Activated effector memory CD4-positive, alpha-beta T cell treated with anti-CD3 and anti-CD28 coated beads, Interleukin-2, amount 50 U/mL, for 16 hours (primary cell): ENCODE measurements at places on chromosomes 11 and 22.

DNA sequence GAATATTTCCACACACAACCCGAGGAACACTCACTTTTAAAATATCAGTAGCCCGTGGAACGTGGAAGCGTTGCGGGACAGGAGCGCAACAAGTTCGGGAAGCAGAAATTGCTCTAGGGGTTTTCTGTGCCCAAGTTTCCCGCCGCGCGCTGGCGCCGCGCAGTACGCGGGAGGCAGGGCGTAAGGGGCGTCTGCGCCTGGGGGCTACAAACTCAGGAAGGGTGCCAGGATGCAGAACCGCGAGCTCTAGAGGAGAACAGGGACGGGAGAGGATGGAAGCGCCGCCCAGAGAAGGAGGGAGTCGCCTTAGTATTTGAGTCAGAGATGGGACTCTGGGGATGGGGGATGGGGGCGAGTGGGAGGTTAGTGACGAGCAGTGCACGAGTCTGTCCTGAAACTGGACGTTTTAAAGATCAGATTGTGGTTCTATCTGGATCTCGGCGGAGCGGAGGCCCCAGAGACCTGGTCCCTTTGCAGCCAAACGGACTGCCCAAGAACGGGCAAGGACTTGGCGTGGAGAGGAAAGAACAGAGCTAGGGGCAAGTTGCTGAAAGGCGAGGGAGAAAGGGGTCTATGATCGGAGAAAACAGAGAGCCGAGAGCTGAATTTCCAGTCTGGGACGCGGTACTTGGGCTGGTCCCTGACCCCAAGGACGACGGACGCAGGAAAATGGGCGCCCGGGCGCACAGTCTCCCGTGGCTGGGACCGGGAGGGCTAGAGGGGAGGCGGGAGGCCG is 4.7 kb downstream of the BSX start:
- no peak for DNase-seq

GRCh38 chr11:22879630-22880029 is 19.4 kb upstream of the CCDC179 start:
- no peak for DNase-seq

DNA sequence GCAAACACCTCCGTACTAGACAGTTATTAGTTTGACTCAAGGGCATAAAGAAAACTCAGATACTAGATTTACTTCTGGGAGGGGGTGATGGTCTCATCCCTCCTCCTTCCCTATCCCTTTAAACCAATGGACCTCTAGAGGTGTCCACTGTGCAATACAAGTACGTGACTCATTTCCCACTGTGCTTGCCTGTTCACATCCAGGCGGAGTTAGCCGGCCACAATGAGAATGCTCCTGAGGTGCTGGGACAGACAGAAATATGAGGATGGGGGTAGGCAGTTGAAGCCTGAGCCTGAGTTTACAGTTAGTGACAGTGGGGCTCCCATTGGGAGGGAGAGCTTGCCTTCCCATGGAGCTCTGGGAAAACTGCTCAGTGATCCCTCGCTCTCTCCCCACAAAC is 8.4 kb upstream of the PMM1 start:
- DNase-seq = no peak

- DNase-seq = no peak
These were observed 60.1 kb downstream of the RAB30 start for GRCh38 chr11:83011333-83012167.

DNA sequence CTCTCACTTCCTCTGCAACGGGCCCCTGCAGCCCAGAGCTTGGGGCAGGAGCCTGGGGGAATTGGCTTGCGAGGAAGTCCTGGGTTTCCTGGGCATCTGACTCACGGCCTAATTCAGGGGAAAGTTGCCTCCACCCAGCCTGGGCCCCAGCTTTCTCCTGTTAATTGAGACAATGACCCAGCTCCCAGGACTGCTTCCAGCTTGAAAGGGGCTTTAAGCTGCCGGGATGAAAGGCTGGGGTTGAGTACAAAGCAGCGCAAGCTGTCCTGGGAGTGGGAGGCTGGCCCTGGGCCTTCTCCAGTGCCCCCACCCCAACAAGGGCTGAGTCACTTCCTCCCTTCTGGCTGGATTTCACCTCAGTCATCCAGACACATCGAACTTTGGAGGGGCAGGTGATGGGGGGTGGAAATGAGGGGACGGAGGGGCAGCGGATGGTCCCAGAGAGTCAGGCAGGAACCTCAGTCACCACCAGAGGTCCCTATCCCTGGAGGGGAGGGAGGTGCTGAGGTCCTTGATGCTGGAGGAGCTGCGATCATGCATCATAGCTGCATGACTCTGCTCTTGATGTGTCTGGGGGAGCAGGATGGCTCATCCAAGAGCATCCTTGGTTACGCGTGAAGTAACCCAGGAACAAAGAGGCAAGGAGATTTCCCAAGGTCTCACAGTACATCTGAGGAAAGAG is 30.1 kb upstream of the OAF start:
- DNase-seq = no peak

DNA sequence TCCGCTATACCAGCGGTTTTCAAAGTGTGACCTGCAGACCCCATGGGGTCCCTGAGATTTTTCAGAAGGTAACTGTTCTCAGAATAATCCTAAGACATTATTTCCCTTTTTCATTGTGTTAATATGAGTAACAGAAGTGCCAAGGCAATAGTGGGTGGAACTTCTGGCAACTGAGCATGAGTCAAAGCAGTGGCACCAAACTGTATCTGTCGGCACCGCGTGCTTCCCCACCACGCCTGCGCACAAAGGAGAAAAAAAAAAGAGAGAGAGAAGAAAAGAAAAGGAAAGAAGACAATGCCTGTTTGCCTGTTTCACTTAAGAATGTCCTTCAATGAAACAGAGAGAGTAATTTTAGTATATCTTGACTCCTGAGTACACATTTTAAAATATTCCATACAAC is 679.9 kb downstream of the OPCML start:
- no peak for DNase-seq

GRCh38 chr11:129279326-129280026 is 87.4 kb upstream of the ARHGAP32 start:
- peak; percentile 86 for DNase-seq

DNA sequence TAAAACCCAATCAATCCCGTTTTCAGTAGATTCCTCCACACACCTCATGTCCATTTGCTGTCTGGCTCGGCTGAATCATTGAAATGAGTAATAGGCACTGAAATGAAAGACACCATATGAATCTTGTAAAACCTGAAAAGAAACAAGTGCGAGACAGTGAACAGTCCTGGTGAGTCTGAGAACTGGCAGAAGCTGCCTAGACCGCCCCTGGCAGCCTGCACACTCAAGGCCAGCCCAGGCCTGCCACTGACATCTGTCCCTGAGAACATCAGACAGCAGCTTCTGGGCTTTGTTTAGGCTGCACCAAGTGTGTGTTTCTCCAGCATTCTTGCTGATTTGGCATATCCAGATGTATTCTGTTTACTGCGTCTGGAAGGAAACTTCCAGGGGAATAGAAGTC is 44.8 kb downstream of the ENDOD1 start:
- DNase-seq = no peak

DNA sequence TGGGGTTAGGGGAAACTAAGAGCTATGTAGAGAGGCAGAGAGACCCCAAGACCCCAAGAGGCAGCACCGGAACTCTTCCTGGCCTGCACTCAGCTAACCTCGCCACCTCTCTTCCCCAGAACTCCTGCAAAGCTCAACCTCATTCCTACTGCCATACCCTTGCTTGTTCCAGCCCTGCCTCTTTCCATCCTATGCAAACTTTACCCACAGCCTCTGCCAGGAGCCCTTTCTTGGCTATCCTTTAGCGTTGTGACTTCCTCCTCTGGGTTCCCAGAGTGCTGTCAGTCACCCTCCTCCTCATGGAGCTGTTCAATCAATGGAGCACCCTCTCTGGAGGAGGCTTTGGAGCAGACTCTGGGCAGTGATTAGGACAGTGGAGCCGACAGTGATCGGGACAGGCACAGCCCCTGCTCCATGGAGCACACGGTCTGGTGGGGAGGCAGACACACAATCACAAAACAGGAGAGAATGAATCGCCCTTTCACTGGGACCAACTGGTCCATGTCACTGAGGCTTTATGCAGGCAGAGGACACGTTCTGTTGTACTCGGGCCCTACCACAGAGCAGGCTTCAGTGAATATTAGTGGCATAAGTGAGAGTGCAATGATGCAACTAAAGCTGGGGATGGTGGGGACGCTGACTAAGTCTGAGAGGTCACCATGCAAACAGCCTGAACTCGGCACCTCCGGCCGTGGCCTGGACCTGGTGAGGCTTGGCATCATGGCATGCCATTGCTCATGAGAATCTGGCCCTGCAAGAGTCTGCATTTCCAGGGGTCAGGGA is 24.6 kb upstream of the P2RY2 start:
- DNase-seq = peak; percentile 30

DNA sequence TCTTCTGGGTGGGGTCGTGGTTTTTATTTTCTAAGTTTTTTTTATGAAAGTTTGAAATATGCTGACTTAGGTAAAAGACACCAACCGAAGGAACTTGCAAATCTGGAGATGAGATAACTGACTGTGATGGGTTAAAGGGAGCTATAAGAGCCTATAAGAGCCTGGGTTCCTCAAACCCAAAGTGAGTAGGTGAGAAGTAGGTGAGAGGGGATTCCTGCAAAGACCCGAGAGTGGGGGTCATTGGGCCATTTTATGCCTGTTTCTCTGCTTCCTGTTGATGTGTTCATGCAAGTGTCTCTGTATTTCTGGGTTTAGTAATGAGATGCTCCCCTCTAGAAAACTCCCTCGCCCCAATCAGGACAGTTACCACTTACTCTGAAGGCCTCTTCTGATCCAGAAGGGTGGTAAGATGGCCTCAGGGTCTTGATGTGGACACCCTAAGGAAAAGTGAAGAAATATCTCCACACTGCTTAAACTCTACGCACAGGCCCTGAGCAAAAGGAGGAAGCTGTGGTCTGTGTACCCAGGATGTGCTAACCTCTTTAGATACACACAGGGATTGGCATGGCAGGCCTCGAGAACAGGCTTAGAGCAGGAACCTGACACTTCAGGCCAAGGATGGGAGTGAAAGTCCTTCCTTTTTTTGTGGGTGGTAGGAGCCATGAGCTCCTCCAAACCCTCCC is 1.8 kb downstream of the FLI1 start:
- no peak for DNase-seq

- no peak for DNase-seq
These were observed 6.3 kb downstream of the ARHGEF17 start for GRCh38 chr11:73314117-73314961.

DNA sequence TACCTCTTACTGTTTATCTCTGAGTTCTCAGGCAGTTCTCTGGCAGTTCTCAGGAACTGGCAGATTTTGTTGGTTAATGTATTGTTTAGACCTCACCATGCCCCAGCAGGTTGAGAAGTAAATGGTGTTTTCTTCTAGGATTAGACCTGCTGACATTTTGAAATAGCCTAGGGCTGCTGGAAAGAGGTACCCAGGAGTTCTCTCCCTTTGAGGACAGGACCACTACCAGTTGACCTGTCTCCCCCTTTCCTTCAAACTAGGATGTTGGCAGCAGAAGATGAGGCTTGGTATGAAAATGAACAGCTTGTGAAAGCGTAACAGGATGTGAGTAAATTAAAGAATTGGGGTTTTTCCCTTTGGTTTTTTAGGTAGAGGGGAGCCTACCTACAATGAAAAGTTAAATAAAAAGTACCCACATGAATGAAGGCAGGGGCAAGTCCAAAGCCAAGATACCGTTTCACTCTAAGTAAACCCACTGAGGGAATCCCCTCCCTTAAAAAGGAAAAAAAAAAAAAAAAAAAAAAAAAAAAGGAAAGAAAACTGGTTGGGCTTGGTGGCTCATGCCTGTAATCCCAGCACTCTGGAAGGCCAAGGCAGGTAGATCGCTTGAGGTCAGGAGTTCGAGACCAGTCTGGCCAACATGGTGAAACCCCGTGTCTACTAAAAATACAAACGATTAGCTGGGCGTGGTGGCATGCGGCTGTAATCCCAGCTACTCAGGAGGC is 96.2 kb downstream of the PDHX start:
- DNase-seq = peak; percentile 68

- DNase-seq = no peak
These were observed 99.5 kb downstream of the CASP12 start for GRCh38 chr11:104798789-104799188.

GRCh38 chr22:44181033-44181911 is 547 bp downstream of the PARVG start:
- DNase-seq = peak; percentile 87
